Islet precursor cell (in vitro differentiated cells): ENCODE measurements at places on chromosomes 4 and X.

- DNase-seq = no peak
Observed at GRCh38 chr4:153916273-153916755, 127.4 kb upstream of the SFRP2 start.

- no peak for DNase-seq
Observed at GRCh38 chr4:82708982-82709381, 89.6 kb downstream of the SCD5 start.

DNA sequence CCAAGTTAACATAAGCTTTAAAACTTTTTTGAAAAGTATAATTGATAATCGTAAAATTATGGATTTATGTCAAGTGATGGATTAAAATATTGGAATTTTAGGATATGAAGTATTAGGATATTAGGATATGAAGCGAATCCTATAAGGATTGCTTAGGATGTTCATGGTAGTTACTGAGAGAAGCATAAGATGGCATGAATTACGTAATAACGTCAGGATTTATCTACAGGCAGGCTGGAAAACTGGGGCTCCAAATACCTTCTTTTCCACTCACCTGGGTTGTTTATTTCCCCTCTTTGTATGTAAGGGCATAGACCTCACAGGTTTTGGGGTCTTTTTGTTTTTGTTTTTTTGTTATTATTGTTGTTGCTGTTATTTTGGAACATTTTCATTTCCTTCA is 65.2 kb upstream of the TMEM33 start:
- DNase-seq = no peak

DNA sequence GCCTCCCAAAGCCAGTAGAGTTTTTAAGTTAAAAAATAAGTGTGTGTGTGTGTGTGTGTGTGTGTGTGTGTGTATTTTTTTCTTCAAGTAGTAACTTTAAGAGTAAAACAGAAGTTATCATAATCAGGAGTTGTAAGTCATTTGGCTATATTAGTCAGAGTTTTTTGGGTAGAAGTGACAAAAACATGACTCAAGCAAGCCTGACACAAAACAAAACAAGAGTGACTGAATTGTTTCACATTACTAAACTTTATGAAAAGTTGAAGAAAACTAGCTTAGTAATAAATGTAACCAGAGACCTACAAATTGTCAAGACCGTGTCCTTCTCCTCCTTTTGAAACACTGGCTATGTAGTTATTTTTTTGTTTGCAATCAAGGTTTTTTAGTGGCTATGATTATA is 738.0 kb upstream of the PITX2 start:
- DNase-seq = no peak

DNA sequence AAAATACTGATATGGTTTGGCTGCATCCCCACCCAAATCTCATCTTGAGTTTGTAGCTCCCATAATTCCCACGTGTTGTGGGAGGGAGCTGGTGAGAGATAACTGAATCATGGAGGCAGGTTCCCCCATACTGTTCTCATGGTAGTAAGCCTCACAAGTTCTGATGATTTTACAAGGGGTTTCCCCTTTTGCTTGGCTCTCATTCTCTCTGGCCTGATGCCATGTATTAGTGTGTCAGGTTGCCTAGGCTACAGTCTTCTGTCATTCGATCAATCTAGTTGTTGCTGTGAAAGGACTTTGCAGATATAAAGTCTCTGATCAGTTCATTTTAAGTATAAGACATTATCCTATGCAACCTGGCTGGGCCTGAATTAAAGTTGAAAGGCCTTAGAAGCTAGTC is 209.3 kb upstream of the MAOA start:
- DNase-seq = no peak

DNA sequence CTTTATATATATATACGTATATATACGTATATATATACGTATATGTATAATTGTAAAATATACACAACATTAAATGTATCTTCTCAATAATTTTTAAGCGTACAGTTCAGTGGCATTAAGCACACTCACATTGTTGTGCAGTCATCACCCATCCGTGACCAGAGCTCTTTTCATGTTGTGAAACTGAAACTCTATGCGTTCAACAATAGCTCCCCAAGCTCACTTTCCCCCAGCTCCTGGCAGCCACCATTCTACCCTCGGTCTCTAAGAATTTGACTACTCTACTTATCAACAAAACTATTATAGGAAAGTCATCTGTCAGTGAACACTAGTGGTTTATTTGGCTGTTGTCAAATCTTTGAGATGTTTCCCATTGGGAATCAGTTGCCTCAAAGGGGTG is 621.8 kb upstream of the GALNT7 start:
- DNase-seq = no peak

GRCh38 chr4:82428526-82428968 is 1.7 kb downstream of the HNRNPDL start:
- DNase-seq = no peak
